Upper lobe of right lung (tissue), 1 donor: ENCODE measurements at places on chromosomes 2 and 18. TPM values are rescaled to one million over a fixed set of nuclear protein-coding genes. Genes with fewer than 3 reads are reported as not detected.
A peak's percentile ranks its signal among the peaks of the same experiment; 100 is the strongest.

- H3K4me1 ChIP-seq = peaks cover 36% of the 10 kb centered on the region
- no peaks in the 10 kb centered on the region for H3K27me3 ChIP-seq
- no peaks in the 10 kb centered on the region for H3K36me3 ChIP-seq
These were observed 16.4 kb downstream of the PXDN start for GRCh38 chr2:1727796-1728474.

AKAIN1 gene
- not detected for total RNA-seq

HIBCH gene
- total RNA-seq = 23.3 TPM

- H3K4me3 ChIP-seq = no peak overlapping the region
- no peak overlapping the region for H3K27ac ChIP-seq
- H3K4me1 ChIP-seq = no peaks in the 10 kb centered on the region
- no peaks in the 10 kb centered on the region for H3K36me3 ChIP-seq
- DNase-seq = no peak
- H3K27me3 ChIP-seq = no peaks in the 10 kb centered on the region
These were observed 451.5 kb upstream of the CHST9 start for GRCh38 chr18:27636576-27637085.

- H3K36me3 ChIP-seq = no peaks in the 10 kb centered on the region
- DNase-seq = no peak
- H3K27ac ChIP-seq = no peak overlapping the region
- H3K4me3 ChIP-seq = no peak overlapping the region
- no peaks in the 10 kb centered on the region for H3K27me3 ChIP-seq
These were observed 22.0 kb upstream of the DAPL1 start for GRCh38 chr2:158773121-158773520.

GRCh38 chr18:59272221-59272888, 899 bp downstream of the RAX start:
- no peaks in the 10 kb centered on the region for H3K36me3 ChIP-seq
- peak overlapping the region; percentile 14 for H3K4me3 ChIP-seq
- H3K27me3 ChIP-seq = peaks cover 91% of the 10 kb centered on the region
- no peak for DNase-seq

- no peaks in the 10 kb centered on the region for H3K36me3 ChIP-seq
- DNase-seq = no peak
- H3K4me1 ChIP-seq = no peaks in the 10 kb centered on the region
- no peak overlapping the region for H3K27ac ChIP-seq
- H3K27me3 ChIP-seq = no peaks in the 10 kb centered on the region
- H3K4me3 ChIP-seq = peak overlapping the region; percentile 18
These were observed 228.7 kb upstream of the SLC8A1 start for GRCh38 chr2:40680547-40680946.

GRCh38 chr2:75799859-75800258, 89.1 kb upstream of the GCFC2 start:
- H3K27ac ChIP-seq = no peak overlapping the region
- DNase-seq = no peak
- no peaks in the 10 kb centered on the region for H3K4me1 ChIP-seq
- no peak overlapping the region for H3K4me3 ChIP-seq
- no peaks in the 10 kb centered on the region for H3K36me3 ChIP-seq

DNA sequence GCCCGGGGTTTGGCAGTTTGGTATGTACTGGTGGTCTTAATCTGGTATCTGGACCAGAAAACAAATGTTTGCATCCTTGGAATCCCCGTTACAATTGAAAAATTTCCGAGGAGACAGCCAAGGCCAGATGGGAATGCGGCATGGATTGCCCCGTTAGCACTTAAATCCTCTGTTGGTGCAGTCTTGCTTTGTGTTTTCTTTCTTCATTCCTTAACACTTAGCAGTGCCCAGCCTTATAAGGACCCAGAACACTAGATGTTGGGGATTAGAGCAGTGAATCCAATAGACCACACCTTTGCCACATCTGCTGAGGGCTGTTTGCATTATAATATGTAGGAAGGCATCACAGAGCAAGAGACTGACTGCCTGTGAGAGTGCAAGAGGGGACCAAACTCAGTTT, 12.8 kb upstream of the ZNF532 start:
- H3K27ac ChIP-seq = no peak overlapping the region
- H3K36me3 ChIP-seq = no peaks in the 10 kb centered on the region
- peaks cover 5% of the 10 kb centered on the region for H3K27me3 ChIP-seq
- no peak overlapping the region for H3K4me3 ChIP-seq

CFAP221 gene
- 26.3 TPM for total RNA-seq

CABYR gene
- total RNA-seq = 1.1 TPM

DNA sequence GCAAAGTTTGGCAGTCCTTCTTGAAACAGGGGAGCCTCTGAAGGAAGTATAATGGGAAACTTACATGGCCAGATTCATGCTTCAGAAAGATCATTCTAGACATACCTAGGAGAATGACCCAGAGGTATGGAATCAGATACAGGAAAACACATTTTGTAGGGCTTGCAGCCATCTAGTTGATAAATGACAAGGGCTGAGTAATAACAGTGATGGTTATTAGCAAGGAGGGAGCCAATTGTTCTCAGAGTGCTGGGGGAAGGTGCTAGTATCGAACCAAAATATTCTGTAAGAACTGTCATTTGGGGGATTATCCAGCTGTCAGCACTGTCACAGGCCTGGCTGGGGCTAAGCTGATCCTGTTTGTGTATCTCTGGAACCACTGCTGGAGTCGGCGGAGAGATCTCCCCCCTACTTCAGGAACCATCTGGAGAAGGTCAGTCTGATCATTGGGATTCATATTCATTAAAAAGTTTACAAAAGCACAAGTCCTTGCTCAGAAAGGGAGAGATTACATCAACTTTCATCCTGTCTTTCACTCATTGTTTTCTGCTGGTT, 113.8 kb upstream of the THSD7B start:
- no peaks in the 10 kb centered on the region for H3K36me3 ChIP-seq
- no peak overlapping the region for H3K4me3 ChIP-seq
- no peak overlapping the region for H3K27ac ChIP-seq
- H3K4me1 ChIP-seq = peaks cover 7% of the 10 kb centered on the region
- H3K27me3 ChIP-seq = no peaks in the 10 kb centered on the region

DNA sequence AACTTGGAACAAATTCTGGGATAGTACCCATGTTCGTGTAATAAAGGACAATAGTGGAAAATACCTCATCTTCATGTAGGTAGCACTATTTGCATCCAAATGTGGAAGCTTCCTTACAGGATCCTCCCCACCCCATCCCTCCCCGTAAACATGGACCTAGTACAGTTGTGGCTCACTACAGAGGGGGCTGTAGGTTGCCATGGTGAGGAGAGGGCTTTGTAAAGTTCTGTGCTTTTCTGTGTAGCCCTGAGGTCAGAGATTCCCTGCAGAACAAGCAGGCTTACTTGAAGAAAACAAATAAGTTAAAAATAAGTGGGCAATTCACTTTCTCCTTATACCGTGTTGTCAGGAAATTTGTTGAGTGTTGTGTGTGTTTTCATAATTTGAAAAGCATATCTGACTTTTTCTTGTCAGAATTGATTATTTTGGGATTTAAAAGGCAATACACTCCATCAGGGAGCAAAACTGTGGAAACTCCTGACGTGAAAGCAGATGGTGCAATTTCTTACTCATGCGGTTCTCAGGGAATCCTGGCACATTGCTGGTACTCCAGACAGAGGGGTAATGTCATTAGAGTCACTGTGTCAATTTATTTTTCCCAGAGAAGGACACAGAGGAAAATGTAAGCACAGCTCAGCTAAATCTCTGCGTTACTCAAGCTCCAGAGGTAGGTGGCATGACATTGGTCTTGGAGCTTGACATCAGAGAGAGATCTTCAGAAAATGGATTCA, 174.2 kb upstream of the LHCGR start:
- H3K36me3 ChIP-seq = no peaks in the 10 kb centered on the region
- H3K4me1 ChIP-seq = no peaks in the 10 kb centered on the region
- H3K4me3 ChIP-seq = no peak overlapping the region
- H3K27me3 ChIP-seq = no peaks in the 10 kb centered on the region
- H3K27ac ChIP-seq = no peak overlapping the region

LRP1B gene
- 0.12 TPM for total RNA-seq

DNA sequence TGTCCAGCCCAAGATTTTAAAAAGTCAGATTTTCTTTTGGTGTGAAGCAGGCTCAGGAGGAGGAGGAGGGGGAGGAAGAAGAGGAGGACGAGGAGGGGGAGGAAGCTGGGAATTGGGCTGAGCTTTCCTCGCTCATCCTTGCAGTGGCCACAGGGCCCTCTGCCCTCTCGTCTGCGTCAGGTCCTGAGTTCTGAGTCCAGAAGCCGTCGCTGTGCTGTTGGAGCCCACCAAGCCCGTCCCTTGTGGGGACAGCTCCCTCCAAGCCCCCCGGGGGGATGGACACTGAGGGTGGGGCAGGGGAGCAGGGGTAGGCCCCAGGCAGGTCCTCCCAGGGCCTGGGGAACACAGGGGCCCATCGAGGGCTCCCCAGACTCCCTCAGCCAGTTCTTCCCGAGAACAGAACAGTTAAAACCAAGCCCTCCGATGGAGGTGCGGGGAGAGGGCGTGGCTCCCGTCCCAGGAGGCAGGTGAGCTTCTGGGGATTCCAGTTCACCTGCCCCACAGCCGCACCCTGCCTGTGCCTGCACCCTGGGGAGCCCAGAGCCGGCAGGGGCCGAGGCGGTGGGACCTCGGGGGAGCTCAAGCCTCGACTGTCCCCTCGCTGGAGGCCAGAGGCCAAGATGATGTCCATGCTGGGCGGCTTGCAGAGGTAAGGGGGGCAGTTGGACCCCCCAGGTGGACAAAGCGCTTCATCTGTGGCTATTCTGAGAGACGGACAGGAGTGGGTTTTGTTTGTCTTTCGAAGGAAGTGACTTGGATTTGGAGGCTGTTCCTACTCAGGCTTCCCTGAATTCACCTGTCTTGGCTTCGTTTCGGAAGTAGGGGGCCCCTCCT, at the start of gene GAL3ST2:
TSS of gene GAL3ST2 (plus strand) at position 487 of the 834 bp plus-strand sequence. CDS start at position 621, 134 bp downstream.
- no peak within 1 kb of the TSS for H3K4me3 ChIP-seq
- peak; percentile 42 for DNase-seq
- H3K36me3 ChIP-seq = no peaks in the 10 kb centered on the region
- peaks cover 4% of the 10 kb centered on the region for H3K4me1 ChIP-seq

DNA sequence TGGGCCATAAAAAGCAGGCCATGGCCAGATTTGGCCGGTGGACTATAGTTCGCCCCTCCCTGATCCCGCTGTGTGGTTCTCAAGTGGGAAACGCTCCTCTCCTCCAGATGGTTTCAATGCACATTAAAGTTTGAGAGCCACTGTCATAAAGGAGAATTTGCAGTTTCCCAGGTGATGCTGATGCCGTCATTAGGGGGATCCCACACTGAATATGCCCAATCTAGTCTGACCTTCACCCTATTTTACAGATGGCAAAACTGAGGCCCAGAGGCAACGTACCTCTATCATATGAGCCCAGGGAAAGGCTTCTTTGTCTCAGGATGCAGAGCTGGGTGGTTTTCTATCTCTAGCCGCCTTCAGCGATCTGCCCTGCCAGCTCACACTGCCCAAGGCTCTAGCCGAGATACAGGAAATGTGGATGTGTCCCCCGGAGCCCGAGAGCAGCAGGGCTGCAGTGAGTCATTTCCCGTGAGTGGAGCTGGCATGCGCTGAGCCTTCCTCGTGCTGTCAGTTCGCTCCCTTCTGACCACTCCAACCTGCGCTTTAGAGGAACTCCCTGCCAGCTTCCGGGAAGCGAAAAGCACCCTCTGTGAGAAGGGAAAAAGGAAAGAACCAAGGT, 116.2 kb downstream of the SMAD7 start:
- peaks cover 40% of the 10 kb centered on the region for H3K4me1 ChIP-seq
- peak; percentile 89 for DNase-seq
- H3K27me3 ChIP-seq = no peaks in the 10 kb centered on the region
- peak overlapping the region; percentile 60 for H3K27ac ChIP-seq
- peak overlapping the region; percentile 37 for H3K4me3 ChIP-seq

DNA sequence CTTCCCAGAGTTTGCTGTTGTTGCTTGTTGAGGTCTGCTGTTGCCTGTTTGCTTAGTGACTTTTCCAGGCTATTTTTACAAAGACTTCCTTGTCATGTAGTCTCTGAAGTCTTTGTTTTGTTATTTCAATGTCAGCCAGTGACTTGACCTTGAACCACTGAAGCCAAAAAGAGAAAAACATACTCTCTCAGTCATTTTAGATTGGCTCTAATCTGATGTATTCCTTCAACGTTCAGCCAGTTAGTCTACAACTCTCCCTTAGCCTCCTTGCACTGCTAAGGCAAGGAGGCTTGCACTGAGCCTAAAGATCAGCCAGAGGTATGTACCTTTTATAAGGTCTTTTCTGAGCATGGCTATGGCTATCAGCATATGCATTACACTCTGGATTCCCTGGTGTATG, 27.9 kb downstream of the KIAA1328 start:
- no peaks in the 10 kb centered on the region for H3K4me1 ChIP-seq
- no peak overlapping the region for H3K27ac ChIP-seq
- H3K27me3 ChIP-seq = no peaks in the 10 kb centered on the region
- DNase-seq = no peak

- H3K4me1 ChIP-seq = no peaks in the 10 kb centered on the region
- no peaks in the 10 kb centered on the region for H3K36me3 ChIP-seq
- no peaks in the 10 kb centered on the region for H3K27me3 ChIP-seq
- H3K4me3 ChIP-seq = no peak overlapping the region
These were observed 1237.6 kb upstream of the LRRTM1 start for GRCh38 chr2:81542119-81542518.

ALPG gene
- 0.49 TPM for total RNA-seq

SLC19A3 gene
- total RNA-seq = 31.8 TPM

- no peaks in the 10 kb centered on the region for H3K27me3 ChIP-seq
- peak overlapping the region; percentile 32 for H3K4me3 ChIP-seq
- no peaks in the 10 kb centered on the region for H3K36me3 ChIP-seq
- DNase-seq = no peak
- peaks cover 8% of the 10 kb centered on the region for H3K4me1 ChIP-seq
- H3K27ac ChIP-seq = peak overlapping the region; percentile 62
These were observed 42.9 kb downstream of the SRBD1 start for GRCh38 chr2:45567974-45568789.

MC5R gene
- not detected for total RNA-seq

SALL3 gene
- not detected for total RNA-seq

PRKAG3 gene
- not detected for total RNA-seq

DNA sequence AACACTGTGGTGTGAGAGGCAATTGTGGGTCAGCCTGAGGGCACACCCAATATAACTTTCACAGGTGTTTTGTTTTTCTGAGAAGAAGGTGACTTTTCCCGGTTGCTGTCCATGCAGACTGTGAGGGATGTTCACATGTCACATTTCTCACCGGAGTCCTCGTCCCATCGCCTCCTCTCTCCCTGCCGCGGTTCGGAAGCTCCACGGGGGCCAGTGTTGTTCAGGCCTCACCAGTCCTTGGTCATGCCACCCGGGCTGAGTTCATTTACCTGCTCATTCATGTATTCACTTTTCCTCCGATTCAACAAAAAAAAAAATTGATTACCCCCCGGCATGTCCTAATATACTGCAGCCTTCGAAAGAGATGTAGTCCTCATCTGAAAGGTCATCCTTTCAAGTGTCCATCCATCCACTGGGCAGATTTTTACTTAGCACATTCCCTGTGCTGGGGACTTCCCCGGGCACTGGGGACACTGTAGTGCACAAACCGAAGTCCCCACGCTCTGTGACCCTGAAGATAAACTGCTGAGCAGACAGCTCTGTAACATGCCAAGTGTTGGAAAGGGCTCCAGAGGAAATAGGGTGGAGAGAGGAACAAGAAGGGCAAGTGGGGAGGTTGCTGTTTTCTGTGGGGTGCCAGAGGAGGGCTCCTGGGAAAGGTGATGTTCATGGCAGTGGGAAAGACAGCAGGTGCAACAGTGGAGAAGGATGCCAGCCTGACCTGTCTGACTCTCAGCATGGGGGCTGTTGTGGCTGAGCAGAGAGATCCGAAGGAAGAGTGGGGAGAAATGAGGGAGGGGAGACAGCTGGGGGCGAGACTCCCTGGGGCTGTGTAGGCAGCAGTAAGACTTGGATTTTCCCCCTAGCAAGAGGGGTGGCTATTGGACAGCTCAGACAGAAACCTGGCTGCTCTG, 22.4 kb downstream of the LRRFIP1 start:
- H3K36me3 ChIP-seq = no peaks in the 10 kb centered on the region
- no peak for DNase-seq
- no peaks in the 10 kb centered on the region for H3K4me1 ChIP-seq
- no peak overlapping the region for H3K4me3 ChIP-seq
- no peak overlapping the region for H3K27ac ChIP-seq
